ENCODE measurements at places on chromosomes 7 and 10.
A peak's percentile ranks its signal among the peaks of the same experiment; 100 is the strongest.

- no peak for DNase-seq
These were observed 91.6 kb upstream of the ANLN start for GRCh38 chr7:36298106-36298505.

GRCh38 chr7:103704701-103705100 lies 258.7 kb upstream of the SLC26A5 start:
- DNase-seq = no peak

DNA sequence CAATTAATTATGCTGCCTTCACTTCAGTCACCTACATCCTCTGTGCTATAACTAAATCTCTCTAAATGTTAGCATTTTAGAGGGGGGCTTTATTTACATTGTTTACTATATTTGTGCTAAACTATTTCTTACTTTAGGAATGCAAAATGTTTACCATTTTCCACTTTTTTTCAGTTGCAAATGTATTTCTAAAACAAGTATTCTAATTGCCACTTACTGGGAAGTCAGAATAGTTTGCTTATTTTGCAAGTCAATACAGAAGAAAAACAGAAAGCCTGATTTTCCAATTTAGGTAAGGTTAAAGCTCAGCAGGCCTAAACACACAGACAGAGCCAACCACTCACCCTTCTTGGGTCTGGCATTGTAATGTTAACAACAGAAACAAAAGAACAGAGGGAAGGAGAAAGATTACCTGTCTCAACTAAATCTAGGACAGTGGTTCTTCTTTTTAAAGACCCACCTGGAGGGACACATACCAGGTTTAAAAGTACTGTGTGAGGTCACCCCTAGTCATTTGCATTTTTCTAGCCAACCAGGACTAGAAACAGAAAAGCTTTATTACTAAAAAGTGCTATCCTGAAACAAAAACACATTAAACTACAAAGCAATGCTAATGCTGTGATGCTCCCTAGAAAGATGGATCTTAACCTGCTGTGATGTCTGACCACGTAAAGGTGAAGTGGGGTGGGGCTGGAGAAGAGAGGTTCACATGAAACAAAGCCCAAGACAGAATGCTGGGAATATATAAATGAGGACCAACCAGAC lies 178.2 kb downstream of the SLC25A13 start:
- no peak for DNase-seq

DNA sequence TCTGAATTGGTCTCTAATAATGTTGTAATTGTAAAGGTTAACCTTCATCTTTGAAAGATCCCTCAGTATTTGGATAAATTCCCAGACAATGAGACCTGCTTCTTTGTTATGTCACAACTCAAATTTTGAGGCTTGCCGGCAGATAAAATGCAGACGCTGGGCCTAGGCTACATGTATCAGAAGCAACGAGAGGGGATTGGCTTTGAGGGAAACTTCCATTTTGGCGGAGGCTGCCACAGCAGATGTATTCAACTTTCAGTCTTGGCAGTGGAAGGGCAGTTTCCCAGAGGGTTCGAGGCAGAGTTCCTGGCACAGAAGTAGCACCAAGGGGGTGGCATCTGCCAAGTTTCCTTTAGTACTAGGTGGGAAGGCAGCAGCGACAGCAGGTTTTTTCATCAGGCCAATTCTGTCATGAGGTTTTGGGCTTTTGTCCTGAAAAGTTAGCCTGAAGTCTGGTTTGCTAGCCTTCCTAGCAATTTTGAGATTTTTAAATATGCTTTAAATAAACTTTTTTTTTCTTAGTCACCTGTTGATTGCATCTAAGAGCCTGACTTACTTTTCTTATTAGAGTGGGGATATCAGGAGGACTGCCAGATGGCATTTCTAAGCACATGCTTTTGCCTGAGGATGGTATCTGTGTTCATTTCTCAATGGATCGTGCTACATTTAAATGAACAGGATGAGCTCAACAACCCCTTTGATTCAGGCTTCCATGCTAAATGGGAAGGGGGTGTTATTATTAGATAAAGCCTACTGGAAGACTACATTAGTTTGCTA lies 89.5 kb upstream of the FAM3C start:
- DNase-seq = no peak

DNA sequence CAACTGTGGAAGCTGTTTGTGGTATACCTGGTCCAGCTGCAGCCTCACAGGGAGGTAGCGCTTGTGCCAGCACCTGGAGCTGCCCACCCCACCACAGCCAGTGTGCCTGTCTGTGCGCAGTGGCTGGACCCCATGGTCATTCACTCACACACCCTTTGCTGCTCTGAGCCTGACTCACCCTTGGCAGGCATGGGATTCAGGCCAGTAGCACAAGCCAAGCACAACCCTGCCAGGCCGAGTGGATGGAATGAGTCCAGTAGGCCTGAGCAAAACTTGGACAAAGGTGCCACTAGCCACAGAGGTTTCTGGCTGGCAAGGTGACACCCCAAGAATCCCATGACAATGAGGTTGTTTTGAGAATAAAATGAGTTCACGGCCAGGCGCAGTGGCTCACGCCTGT lies 19.0 kb downstream of the RBM48 start:
- DNase-seq = no peak

- DNase-seq = no peak
These were observed 99.3 kb downstream of the PPP1R3A start for GRCh38 chr7:113819474-113819873.

DNA sequence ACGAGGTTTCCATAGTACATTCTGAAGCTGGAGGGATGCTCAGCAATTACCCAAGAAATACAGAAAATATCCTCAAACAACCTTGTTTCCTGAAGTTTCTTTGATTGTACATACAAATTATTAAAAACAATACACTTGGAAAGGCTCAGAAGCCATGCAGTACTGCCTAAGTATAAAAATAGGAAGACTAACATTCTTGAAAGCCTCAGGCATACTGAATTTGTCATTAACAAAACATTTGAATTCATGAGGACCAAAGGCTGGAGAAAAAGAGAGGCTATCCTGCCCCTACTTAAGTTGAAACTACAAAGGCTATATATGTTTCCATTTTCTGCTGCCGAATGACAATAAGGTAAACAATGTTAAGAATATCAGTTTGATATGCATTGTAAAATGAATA lies 54.3 kb upstream of the SGCE start:
- DNase-seq = no peak

- DNase-seq = no peak
These were observed 26.2 kb downstream of the CCDC3 start for GRCh38 chr10:12975266-12975665.

- no peak for DNase-seq
These were observed 143.7 kb upstream of the GRM3 start for GRCh38 chr7:86499986-86500385.

DNA sequence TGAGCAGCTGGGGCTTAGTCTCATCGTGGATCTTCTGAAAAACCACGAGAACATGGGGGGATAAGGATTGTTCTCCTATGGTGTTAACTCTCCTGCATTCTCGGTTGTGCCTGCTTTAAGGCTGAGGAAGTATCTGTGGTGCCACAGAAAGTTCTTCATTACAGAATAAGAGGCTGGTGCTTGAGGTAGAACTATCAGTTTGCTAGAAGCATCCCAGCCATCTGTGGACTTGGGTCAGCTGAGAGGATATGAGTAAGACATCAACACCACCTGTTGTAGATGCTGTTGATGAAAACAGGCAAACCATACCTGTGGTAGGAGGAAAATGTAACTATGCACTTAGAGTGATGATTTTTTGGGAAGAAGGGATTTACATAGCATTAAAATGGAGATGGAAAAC lies 416.6 kb downstream of the PHTF2 start:
- DNase-seq = no peak

GRCh38 chr10:96747734-96748550 lies 27.6 kb upstream of the PIK3AP1 start:
- peak; percentile 93 for DNase-seq

DNA sequence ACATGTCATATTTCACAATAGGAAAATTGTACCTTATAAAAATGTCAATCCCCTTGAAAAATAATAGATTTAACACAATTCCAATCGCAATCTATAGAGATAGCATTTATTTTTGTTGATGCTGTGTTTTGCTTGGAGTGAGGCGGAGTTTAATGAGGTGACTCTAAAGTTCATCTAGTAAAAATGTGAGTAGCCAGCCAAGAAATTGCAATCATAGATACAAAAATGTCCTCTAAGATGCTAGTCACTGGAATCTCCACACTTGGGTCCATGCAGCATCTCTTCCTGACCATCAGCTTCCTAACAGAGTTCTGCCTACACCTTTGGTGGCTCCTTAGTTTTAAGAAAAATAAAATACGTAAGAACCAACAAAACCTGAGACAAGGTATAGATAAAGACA lies 44.9 kb downstream of the GLI3 start:
- no peak for DNase-seq

- no peak for DNase-seq
These were observed 22.9 kb upstream of the MTPAP start for GRCh38 chr10:30371954-30372353.

GRCh38 chr7:50409856-50410745 lies 40.0 kb downstream of the FIGNL1 start:
- DNase-seq = peak; percentile 41

- DNase-seq = no peak
These were observed at the start of gene MRLN for GRCh38 chr10:59753267-59753666. Gene MRLN, minus strand, starts transcription at chr10:59753455.

- no peak for DNase-seq
These were observed 96.4 kb downstream of the MARCHF5 start for GRCh38 chr10:92387289-92387940.

DNA sequence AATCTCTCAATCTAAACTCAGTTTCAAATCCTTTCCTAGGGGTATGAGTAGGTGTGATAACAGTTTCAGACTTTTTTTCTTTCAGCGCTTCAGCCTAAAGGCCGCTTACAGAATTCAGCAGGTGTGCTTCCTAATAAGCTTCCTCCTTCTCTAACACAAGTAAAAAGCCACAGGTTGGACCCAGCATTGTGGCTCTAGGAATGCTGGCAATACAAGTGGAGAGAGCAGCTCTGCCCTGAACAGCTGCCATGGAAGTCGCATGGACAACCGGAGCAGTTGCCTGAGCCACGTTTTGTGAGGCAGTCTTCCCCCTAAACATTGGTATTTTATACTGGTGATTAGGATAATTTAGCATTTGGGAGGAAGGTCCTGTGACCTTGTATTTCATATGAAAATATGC lies 83.5 kb downstream of the ST7 start:
- no peak for DNase-seq

GRCh38 chr7:143299840-143300239 lies 11.7 kb downstream of the CASP2 start:
- DNase-seq = no peak

DNA sequence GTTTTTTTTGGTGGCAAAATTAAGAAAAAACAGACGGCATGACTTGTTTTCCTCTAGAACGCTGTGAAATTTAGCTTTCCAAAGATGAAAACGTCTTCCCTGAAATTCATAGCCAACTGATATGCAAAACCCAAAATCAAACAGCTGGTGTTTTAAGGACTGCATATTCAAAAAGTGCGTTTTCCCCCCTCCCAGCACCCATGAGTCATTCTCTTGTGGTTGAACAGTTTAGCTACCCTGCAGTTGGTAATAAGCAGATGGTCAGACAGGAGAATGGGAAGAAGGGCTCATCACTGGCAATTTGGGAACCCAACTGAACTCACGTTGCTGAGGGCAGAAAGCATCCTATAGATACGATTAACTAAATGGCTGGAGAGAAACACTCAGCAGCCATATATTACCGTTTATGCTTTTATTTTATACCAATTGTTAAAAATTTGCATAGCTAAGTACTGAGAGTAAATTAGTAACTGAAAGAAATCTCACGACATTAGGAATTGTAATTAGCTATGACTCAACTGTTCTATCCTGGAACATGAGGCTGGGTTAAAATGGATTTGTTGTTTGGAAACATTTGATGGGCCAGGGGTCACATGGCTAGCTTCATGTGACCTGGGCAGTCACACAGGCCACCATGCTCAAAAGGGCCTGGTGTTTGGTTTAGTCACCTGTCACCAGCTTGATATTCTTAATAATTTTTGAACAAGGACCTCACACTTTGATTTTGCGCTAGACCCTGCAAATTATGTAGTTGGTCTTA lies 343.1 kb downstream of the PHTF2 start:
- no peak for DNase-seq

- DNase-seq = no peak
These were observed 62.9 kb downstream of the SCRN1 start for GRCh38 chr7:29926741-29927140.

- no peak for DNase-seq
These were observed 180.3 kb downstream of the NPSR1 start for GRCh38 chr7:34838329-34838728.

- DNase-seq = no peak
These were observed 49.9 kb downstream of the C10orf67 start for GRCh38 chr10:23294638-23295247.

- DNase-seq = no peak
These were observed 4.1 kb upstream of the TMEM243 start for GRCh38 chr7:87223666-87224065.

DNA sequence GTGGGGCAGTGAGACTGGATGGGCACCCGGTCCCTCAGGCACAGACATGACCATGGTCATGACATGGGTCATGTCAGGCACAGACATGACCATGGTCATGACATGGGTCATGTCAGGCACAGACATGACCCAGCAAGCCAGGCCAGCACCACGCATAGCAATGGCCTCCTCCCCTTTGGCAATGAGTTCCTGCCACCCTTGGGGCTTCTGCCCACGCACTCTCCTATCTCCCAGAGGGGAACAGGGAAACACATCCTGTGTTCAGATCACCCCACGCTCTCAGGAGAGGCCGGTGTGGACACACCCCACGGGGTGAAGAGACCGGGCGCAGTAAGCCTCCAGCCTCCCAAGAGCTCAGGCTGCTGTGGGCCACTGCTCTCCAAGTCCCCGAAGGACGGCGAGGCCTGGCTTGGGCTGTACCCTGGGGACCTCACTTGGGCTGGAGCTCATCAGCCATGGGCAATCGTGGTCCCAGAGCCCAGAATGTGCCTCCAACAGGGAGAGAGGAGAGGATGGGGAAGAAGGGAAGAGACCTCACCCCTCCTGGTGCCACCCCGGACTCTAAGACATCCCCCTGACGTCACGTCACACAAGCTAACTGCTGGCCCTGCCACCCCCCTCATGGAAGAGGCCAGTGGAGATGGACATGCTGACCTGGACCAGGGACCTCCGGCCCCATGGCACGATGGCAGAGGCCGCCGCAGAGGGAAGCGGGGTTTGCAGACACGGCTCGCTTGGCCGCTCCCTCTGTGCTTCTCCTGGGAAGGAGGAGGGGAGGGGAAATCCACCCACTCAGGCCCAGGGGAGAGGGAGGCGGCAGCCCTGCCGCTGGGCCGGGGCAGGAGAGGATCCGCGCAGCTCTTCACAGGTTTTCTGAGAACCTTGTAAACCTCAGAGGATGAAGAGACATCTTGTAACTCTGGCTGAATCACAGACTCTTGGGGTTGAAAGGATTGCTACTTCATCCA lies 269.6 kb downstream of the ELFN1 start:
- no peak for DNase-seq

GRCh38 chr10:19195698-19196097 lies 147.1 kb downstream of the MALRD1 start:
- DNase-seq = no peak

GRCh38 chr10:12448340-12448728 lies 99.0 kb downstream of the CAMK1D start:
- no peak for DNase-seq

GRCh38 chr7:21927693-21928092 lies 18.0 kb downstream of the CDCA7L start:
- DNase-seq = no peak

Measured in GM12864 (cell line).